ENCODE measurements at places on chromosomes 3 and 15. TPM values are rescaled to one million over a fixed set of nuclear protein-coding genes. Genes with fewer than 3 reads are reported as not detected.

The SACM1L gene
- total RNA-seq = 30.4 TPM

The DPPA2 gene
- not detected for total RNA-seq

The DLEC1 gene
- total RNA-seq = 0.28 TPM

The ACSBG1 gene
- not detected for total RNA-seq

The ZNF660 gene
- 3.1 TPM for total RNA-seq

The P2RY14 gene
- under 0.01 TPM for total RNA-seq

The CLDN16 gene
- 0.38 TPM for total RNA-seq

The TNK2 gene
- 12.8 TPM for total RNA-seq

The DENND4A gene
- 16.9 TPM for total RNA-seq

The IL12A gene
- 1.2 TPM for total RNA-seq

The PPM1L gene
- 2.3 TPM for total RNA-seq

The ATP10A gene
- total RNA-seq = 13.0 TPM

The LEKR1 gene
- 0.38 TPM for total RNA-seq

The CACNA2D2 gene
- total RNA-seq = not detected

The CLDN1 gene
- 2.0 TPM for total RNA-seq

The TMCO5A gene
- not detected for total RNA-seq

The XIRP1 gene
- not detected for total RNA-seq

The C15orf39 gene
- total RNA-seq = 2.3 TPM

The EEF1AKMT4 gene
- 6.9 TPM for total RNA-seq

The C3orf85 gene
- not detected for total RNA-seq

The MCTP2 gene
- total RNA-seq = 0.58 TPM

The ASB14 gene
- total RNA-seq = not detected

The WNT5A gene
- total RNA-seq = 36.4 TPM

The KIF7 gene
- 11.3 TPM for total RNA-seq

The GOLGA6L7 gene
- not detected for total RNA-seq

The TRH gene
- total RNA-seq = under 0.01 TPM

The POPDC2 gene
- 0.56 TPM for total RNA-seq

The SPESP1 gene
- total RNA-seq = 4.2 TPM

The LCTL gene
- 4.8 TPM for total RNA-seq

The RBMS3 gene
- total RNA-seq = 81.2 TPM

The SPINK8 gene
- not detected for total RNA-seq

The ITIH1 gene
- 0.56 TPM for total RNA-seq

The POU1F1 gene
- not detected for total RNA-seq

The A4GNT gene
- total RNA-seq = not detected

The FRMD5 gene
- 14.9 TPM for total RNA-seq

The ZBBX gene
- not detected for total RNA-seq

The CLDN18 gene
- total RNA-seq = not detected

The CLK3 gene
- total RNA-seq = 50.2 TPM

The CHRD gene
- total RNA-seq = 3.1 TPM

The EBLN2 gene
- 5.1 TPM for total RNA-seq

The BCHE gene
- total RNA-seq = 1.2 TPM

The BSN gene
- under 0.01 TPM for total RNA-seq

The SLC2A2 gene
- not detected for total RNA-seq
